MM.1S (cell line): ENCODE measurements at places on chromosomes 1 and 21.
A peak's percentile ranks its signal among the peaks of the same experiment; 100 is the strongest.

GRCh38 chr1:226882631-226883409 is 12.4 kb downstream of the PSEN2 start:
- DNase-seq = peak; percentile 98

DNA sequence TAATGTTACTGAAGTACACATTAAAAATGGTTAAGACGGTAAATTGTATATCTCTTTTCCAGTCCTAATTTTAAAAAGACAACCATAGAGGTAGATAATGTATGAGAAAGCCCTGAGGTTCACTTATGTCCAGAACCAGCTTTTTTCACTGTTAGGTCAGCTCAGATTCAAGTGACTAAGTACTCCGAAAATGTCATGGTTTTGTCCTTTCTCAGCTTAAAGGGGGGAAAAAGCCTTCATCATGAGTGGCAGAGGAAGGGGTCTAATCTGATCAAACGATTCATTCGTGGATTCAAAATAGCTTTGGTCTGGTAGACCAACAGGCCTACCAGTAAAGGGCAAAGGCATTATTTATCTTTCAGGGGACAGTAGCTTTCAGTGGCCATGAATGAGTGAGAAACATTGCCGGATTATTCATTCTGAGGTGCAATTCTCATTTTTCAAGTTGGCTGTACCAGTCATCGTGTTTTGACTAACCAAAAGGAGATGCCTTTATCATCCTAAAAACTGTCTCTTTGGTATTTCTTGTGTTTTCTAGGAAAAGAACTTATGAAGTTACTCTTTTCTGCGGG is 208.4 kb downstream of the HHIPL2 start:
- no peak for DNase-seq

DNA sequence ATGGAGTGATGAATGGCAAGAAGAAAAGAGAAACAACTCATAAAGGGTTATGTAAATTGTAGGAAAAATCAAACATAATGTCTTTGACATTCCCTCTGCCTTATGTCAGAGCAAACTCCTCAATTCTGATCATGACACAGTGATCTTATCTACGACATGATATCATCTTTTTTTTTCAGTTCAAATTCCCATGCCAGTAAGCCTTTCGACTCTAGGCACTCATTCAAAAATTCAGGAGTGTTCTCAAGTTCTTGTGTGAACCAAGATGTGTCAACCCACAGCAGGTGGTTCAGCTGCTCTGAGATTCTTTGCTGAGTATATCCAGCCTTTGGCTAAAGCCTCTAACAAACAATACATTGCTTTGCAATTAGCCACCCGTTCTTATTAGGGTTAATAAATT is 97.1 kb upstream of the ESRRG start:
- DNase-seq = no peak

GRCh38 chr1:221522529-221522940 is 219.4 kb downstream of the DUSP10 start:
- DNase-seq = no peak

DNA sequence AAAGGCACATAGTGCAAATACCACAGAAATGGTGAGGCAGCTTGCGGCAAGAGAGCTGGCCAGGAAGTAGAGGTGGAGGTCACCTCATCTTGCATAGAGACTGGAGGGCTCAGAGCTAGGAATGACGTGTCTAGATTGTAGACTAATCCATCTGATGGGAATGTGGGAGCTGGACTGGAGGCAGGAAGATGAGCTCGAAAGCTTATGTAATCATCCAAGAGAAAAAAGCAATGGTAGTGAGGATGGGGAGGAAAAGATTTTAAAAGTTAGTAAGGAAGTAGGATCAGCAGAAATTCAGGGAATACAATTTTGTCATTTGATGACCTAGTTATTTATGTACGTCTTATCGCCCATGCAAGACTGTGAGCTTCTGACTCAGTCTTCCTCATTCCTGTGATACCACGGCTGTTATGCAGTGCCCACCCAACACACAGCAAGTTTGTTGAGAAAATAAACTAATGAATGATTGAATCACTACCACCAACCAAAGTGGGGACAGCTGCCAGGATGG is 123.9 kb downstream of the RRAGC start:
- DNase-seq = no peak

DNA sequence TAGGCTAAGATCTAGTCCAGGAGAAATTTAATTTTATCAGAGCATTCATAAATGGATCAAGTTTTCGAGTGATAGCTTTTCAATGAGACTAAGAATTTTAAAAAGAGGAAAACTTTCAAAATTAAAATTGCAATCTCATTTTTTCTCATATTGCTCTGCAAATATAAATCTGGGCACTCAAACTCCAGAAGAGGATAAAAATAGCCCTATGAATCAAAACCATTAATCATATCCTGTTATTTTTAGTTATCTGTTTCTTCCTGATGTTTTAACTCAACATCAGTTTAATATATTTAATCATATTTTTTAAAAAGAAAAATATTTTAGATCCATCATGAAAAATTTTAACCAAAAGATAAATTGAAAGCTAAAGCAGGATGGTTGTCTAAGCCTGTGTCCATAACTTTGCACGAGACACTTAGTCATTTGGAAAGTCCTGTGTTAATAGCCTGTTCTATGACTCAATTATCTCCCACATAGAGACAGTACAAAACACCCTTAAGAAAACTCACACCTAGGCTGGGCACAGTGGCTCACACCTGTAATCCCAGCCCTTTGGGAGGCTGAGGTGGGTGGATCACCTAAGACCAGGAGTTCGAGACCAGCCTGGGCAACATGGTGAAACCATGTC is 17.1 kb upstream of the PRRC2C start:
- no peak for DNase-seq

GRCh38 chr1:168636200-168636599 is 59.8 kb downstream of the XCL1 start:
- peak; percentile 52 for DNase-seq

DNA sequence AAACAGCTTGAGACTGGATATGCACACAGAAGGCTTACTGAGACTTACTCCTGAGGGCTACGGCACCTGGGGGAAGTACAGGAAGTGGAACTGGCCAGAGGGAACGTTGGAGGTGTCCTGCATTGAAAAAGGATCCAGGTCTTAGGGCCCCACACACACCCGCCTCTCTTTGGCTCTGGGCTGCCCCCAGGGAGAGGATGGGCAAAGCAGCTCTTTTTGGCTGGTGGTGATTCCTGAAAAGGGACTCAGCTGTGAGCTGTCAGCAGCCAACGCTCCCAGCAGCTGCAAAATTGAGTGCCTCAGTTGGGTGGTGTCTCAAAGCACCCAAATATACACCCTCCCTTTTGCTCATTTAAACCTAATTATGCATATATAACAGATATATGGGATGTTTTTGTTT is 213.2 kb downstream of the TNR start:
- no peak for DNase-seq
